ENCODE measurements at places on chromosomes 16 and 17.

- DNase-seq: no peak
Measured at GRCh38 chr16:85413691-85414663, 199.1 kb upstream of the GSE1 start.

DNA sequence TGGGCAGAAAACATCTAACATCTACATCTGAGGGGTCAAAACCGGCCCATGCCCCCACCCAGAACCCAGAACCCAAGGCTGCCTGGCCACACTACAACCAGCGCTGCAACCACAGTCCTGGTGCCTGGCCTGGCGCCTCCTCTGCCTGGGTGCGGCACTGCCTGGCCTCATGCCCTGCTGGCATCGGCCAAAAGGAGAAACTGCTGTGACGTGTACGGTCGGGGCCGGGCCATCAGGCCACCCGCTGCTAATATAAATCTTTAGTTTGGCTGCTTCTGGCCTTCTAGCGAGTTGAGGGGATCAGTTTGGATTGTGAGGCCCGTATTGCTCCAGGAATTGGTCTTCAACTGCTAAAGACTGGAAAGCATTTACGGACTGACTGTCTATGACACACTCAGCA lies 22.8 kb downstream of the TMEM204 start:
- DNase-seq: no peak

DNA sequence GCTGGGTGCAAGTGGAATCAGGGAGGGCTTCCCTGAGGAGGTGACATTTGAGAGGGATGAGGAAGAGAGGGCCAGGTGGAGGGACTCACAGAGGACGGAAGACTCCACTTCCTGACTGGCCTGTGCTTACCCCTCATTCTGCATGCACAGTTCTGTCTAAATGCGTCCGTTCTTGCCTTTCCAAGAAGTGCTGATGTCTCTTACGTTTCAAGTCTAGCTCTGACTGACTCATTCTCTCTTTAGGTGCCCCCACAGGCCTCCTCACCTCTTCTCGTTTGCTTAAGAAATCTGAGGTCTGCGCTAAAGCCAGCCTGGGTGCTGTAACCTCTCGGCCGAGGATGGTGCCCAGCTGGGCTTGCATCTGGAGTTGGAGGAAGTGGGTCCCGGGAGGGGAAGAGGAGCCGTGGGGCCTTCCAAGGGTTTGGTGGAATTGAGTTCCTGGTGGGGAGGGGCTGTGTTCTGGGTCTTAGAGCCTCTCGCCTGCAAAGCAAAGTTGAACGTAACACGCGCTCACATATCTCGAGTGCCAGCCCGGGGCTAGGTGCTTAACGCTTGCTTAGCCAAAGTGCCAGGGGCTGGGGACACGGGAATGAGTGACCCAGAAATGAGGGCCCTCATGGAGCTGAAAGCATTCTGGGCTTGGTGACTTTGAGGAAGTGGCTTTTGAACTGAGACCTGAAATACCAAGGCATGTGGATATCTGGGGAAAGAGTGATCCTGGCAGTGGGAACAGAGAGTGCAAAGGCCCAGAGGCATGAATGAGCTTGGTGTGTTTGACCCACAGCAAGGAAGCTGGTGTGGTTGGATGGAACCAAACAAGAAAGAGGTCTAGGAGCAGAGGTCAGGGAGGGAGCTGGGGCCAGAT lies 4.8 kb downstream of the IL4R start:
- DNase-seq: no peak

DNA sequence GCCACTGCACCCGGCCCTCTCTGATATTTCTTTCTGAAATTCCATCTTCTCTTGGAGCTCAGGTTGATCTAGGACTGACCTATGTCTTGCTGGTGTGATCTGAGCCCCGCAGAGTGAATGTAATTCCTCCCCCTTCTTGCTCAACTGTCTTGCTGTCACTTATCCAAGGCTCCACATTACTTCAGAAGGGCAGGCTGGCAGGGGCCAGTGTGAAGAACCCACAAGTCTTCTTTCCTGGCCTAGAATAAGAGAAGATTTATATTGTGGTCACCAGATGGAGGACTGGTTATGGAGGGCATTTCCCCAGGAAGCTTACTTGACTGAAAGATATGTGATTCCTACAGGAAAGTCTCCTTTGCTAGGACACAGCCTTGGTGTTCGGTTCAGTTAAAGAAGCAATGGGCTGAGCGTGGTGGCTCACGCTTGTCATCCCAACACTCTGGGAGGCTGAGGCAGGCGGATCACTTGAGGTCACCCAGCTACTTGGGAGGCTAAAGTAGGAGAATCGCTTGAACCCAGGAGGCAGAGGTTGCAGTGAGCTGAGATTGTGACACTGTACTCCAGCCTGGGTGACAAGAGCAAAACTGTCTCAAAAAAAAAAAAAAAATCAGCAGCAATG lies 13.4 kb downstream of the ITGAL start:
- DNase-seq: peak; percentile 45

GRCh38 chr17:79943347-79944241 lies 92.1 kb downstream of the TBC1D16 start:
- DNase-seq: no peak

DNA sequence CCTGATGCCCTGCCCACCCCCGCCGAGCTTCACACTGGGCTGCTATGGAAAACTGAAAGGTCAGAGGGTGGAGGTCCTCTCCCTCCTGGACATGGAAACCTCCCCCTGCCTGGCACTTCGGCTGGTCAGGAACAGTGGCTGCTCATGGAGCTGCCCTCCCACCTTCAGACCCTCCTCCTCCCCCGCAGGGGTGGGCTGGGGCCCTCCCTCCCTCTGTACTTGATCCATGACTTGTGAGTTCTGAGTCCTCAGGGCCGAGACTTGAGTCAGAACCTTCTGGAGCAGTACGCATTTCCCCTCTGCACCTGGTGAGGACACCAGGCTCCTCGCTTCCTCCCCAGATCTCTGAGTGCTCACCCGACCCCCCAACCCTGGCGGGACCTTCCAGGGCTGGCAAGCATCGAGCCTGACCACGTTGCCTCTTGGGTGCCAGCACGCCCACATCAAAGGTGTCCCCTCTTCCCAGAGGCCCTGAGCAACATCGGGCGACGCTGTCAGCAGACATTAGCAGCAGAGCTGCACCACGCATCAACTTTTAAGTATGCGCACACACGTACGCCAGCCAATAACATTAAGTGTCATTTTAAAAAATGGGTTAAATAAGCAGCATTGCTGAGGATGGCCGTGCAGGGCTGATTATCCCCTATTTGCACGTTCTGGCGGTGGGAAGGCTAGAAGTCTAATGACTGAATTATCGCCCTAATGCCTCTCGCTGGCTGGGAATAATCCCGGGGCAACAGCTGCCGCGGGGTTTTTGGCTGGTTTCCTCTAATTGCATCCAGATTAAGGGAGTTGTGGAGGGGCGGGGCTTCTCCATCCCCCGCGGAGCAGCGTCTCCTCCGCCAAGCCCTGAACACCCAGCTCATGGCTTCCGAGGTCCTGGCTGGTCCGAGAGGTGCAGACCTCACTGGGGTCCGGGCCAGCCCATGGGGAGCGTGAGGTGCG lies 98.0 kb downstream of the TBC1D16 start:
- DNase-seq: no peak

Data from H4 (cell line).